Stimulated activated CD4-positive, alpha-beta T cell treated with anti-CD3 and anti-CD28 coated beads, Interleukin-12 subunit alpha, Interleukin-12 subunit beta, amount 100 ng/mL, for 48 hours (primary cell): ENCODE measurements at places on chromosomes 16 and 17.

DNA sequence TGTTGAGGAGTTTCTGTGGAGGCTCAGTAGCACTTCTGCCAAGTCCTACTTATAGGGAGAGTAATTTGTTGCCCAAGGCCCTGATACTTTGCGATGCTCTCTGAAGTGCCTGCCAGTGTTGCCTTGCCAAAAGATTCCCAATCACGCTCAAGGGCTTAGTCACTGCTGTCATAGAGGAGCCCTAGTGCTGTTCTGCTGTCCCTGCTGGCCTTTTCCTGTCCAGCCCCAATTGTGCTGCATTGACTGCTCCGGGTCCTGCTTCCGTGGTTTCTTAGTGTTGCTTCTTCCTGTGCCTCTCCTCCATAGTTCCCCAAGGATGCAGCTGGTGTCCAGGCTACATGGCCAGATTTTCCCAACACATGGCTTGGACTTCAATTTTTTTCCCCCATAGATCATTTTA lies 13.9 kb downstream of the NUP93 start:
- DNase-seq = no peak

DNA sequence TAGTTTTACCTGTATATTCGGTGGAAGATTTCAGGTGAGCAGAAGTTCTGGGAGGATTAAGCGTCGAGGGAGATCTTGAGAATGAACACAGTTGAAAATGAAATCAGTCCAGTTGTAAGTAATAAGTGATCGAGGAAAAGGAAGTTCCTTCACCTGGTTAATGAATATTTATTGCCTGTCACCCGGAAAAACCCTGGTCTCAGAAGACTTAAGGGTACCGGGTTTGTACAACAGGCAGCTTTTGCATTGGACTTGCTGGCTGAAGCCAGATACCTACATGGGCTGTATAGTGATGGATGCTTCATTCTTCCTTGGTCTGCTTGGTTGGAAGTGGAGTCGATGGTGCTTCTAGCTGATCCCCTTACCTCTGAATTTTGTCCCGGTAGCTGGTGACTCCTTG lies 72.7 kb downstream of the PRKCA start:
- DNase-seq = no peak

DNA sequence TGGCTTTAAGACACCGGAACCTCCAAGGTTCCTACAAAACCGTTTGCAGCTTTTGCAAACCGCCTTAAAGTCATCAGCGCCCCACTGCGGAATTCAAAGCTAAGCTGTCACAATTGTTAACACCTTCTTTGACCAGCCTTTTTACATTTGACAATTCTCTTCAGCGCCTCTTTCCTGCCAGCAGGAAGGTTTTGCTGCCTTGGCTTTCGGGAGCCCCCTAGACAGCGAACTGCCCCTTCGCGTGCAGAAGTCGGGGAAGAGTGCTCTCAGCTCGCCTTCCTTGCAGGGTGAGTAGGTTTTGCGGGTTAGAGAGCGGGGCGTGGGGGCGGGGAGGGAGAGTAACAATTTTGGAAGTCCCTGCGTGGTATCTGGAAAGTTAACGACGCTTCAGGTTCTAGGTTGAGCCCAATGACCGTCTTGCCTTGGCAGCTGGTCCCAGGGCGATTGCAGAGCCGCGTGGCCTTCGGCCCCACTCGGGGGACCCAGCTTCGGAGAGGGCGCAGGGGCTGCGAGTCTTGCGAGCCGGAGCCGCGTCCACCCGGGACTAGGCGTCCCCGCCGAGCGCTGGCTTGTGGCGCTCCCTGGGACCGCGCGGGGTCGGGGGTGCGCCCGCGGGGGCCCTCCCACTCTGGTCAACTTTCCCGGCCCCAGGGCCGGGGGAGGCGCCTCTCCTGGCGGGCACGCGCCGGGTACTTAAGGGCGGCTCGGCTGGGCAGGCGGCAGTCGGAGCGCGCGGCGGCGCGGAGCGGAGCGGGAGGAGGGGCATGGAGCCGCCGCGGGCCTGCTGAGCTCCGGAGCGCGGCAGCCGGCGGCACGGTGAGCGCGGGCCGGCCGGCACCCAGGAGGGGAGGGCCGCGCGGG lies at the start of gene HAS3:
HAS3 (plus strand) TSS at position 153 of the 861 bp plus-strand sequence. CDS start 3,743 bp downstream, outside the sequence.
- DNase-seq = no peak

DNA sequence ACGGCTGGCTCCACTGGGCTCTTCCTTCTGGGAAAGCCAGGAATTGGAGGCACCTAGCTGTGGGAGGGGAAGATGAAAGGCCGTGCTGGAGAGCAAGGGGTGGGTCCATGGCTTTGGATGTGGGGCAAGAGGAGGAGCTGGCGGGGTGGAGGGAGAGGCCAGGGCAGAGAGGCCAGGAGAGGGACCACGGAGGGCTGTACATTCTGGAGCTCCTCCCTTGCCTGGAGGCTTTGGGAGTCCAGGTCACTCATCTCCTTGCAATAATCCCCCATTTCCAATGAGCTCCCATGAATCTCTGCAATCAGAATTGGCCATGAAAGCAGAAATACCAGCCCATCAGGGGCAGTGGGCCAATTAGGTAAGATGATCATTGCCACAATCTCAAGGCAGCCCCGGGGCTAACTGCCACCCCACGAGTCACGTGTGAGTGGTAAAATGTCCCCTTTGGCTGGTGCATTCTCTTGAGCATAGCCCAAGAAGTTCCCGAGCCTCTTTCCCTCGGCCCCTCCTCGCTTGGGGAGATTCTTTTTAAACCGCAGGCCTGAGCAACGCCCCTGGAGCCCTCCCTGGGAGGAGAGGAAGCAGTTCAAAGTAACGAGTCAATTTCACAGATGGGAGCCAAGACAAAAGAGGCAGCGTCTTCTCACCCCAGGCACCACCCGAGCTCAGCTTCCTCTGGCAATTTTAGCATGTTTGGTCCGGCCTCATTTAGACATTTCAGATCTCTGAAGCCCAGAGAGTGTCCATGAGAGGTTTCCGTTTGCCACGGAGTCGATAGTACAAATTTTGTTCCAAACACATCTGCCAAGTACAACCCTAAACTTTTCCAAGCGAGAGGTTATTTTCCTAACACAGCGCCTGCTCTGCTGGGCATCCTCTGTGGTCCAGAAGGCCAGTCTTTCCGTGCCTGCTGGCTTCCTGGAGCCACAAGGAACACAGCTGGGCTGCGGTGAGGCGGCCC lies 13.4 kb downstream of the RTN4RL1 start:
- no peak for DNase-seq

GRCh38 chr17:73613271-73614233 lies 30.7 kb downstream of the SDK2 start:
- DNase-seq = no peak
